ENCODE measurements at places on chromosomes 6 and 20. TPM values are rescaled to one million over a fixed set of nuclear protein-coding genes. Genes with fewer than 3 reads are reported as not detected.

- peak; percentile 68 for DNase-seq
Measured at GRCh38 chr20:37526238-37526838, 1.3 kb downstream of the BLCAP start.

- DNase-seq, result peak; percentile 68
Measured at GRCh38 chr6:3389390-3390167, 67.3 kb downstream of the SLC22A23 start.

PRKN gene
- total RNA-seq, result 13.8 TPM

DNA sequence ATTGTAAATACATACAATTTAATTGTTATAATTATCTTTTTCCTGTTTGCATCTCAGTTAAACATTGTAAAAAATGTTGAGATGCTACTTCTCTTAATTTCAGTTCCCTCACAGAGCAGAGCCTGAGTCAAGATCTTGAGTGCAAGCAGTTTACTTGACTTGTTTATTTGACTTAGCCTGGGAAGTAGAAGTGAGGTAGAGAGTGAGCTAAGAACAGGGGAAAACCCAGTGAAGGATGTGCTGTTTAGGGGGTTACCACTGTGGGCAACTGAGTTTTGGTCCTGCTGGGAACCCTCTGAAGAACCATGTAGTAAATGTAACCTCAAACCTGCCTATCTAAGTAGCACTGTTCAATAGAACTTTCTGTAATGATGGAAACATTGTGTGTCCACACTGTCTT lies 495.2 kb upstream of the FLRT3 start:
- no peak for DNase-seq

DNA sequence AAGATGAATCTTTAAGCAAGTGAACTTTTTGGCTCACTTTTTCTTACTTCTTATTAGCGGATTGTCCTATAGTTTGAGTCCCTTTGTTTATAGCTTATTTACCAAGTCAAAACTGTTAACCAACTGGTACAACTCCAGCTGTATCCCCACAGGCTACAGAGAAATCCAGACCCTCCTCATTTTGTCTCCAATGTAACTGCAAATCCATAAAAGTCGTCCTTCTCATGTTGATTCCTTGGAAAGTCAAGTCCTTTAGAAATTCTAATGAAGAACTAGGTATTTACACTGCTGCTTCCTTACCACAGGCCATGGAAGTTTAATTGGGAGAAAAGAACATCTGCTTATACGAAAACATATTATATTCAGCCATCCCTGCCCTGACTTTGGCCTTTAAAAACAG lies 729.1 kb upstream of the NRSN1 start:
- DNase-seq, result no peak
